ENCODE measurements at places on chromosomes 5 and 9. TPM values are rescaled to one million over a fixed set of nuclear protein-coding genes. Genes with fewer than 3 reads are reported as not detected.
A peak's percentile ranks its signal among the peaks of the same experiment; 100 is the strongest.

Gene SNX2
- total RNA-seq = 30.6 TPM

Gene MAP1B
- total RNA-seq = not detected

Gene DOK3
- total RNA-seq = 138 TPM

Gene WWC1
- total RNA-seq = not detected

DNA sequence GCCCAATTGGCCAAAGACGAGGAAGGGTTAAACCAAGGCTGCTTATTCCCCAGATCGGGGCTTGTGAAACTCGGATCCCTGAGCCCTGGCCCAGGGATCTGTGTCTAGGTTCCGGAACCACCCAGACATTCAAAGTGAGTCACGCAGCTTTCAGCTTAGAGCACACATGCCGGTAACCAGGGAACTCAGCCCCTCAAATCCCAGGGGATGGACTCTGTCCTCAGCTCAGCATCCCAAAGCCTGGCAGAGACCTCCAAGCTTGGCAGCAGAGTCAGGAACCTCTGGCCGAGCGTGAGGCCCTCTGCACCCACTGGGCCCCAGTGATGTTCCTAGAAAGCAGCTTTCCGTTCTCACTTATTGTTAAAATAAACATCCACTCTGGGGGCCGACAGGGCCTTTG, 5.1 kb downstream of the PNPLA7 start:
- no peak for DNase-seq

DNA sequence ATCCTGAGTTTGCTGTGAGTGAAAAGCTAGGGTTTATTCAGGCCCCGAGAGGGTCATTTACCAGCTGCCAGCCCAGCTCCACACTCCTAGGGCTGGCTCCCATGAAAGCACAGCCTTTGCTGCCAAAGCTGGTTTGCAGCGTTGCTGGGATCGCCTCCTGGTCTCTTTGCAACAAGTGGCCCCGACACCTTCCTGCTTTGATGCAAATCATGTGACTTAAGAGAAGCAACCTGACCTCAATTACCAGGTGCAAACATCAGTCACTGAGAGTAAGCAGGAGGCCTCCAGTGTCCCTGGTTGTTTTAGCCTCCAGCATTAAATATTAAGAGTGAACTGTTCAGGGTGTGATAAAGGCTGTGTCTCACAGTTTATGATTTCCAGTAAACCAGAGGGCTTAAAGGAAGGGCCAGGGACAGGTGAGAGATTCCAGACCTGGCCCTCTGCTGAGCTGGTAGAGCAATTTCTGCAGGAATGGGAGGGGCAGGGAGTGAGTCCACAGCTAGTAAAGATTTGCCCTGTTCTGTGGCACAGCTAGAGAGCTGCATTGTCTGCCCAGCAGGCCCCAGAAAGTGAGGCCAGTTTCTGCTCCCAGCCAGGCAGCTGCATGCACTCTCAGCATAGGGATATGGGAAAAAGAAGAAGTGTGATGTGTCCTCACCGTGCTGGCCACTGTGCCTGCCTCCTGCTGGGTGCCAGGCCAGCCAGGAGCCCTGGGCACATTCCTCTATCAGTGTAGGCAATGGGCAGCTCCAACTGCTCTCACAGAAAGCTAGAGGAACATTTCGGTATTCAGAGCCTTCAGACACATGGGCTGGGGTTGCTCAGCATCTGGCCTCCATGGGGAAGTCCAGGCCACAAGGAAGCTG, 58.0 kb downstream of the SLC22A5 start:
- peak; percentile 71 for DNase-seq

- no peak for DNase-seq
Measured at GRCh38 chr9:129290606-129291005, 112.5 kb upstream of the IER5L start.

- DNase-seq = no peak
Measured at GRCh38 chr5:41156739-41157138, 56.6 kb downstream of the C6 start.

- peak; percentile 41 for DNase-seq
Measured at GRCh38 chr5:30401479-30402058, 791.9 kb upstream of the CDH6 start.

- no peak for DNase-seq
Measured at GRCh38 chr5:142978726-142979125, 208.5 kb downstream of the ARHGAP26 start.

GRCh38 chr5:39024884-39025283, 49.3 kb downstream of the RICTOR start:
- no peak for DNase-seq

DNA sequence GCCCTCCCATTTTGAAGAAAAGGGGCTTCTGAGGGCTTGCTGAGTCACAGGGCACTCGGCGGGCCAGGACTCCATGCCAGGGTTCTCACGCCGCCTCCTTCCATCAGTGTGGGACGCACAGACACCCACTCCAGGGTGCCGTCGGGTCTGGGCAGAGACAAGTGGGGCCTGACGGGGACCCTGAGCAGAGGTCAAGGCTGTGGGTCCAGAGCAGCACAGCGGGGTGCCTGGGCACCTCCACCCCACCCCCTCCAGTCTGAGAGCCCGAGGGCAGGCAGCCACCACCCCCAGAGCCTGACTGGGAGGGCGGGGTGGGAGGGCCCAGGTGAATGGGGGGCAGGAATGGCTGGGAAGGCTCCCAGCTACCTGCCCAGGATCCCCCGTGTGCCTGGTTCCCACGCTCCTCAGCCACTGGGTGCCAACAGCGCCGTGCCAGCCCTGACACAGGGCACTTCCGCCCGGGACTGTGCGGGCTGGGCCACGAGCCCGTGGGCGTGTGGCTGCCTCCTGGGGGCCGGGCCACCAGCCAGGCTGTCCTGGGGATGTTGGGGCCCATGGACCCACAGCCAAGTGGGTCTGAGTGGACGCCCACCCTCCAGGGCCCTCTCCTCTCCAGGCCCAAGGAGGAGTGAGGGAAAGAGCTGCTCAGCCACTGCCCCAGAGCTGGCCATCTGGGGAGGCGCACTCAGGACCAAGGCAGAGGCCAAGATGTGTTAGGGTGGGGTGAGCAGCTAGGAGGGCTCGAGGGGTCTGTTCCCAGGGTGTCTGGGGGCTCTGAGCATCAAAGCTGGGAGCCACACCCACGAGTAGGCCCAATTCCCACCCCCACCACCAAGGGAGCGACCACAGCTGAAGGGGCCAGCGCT, 10.1 kb upstream of the NRARP start:
- DNase-seq = no peak

DNA sequence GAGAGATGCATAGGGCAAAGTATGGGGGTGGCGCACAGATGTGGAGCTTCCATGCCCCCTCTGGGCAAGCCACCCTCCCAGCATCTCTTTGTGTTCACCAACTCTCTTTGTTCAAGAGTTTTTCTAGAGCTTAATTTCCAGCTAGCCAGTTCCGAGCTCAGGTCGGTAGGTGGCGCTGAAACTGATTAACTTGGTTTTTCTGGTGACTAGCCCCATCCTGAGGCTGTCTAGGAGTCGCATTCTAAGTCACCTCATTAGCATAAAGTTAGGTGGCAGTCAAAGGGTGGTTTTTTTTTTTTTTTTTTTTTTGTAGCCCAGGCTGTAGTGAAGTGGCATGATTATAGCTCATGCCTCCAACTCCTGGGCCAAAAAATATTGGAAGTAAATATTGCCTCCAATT, 476.4 kb downstream of the KDM4C start:
- peak; percentile 90 for DNase-seq

GRCh38 chr9:16668734-16669295, 201.7 kb downstream of the BNC2 start:
- DNase-seq = no peak
